ENCODE measurements at places on chromosomes 12 and 14. TPM values are rescaled to one million over a fixed set of nuclear protein-coding genes. Genes with fewer than 3 reads are reported as not detected.

- peaks cover 12% of the 10 kb centered on the region for H3K36me3 ChIP-seq
- DNase-seq: no peak
- H3K27ac ChIP-seq: peak overlapping the region; percentile 98
Observed at GRCh38 chr12:79935624-79936345, 888 bp upstream of the PPP1R12A start.

DNA sequence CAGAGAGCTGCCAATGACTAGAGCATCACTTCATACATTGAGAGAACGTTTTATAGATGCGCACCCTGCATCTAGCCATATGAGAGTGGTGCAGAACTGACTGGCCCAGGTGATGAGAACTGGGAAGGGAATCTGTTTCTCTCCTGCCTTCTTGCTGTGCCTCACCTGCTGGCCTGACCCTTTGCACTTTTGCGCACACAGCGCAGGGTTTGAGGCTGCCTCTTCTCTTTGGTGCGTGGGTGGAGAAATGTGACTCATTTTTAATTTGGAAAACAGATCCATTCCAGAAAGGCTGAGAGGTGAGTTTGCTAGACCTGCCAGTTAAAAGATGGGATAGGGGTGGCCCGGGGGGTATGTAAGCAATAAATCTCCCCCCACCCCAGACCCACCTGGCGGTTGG is 453 bp upstream of the ESRRB start:
- no peak overlapping the region for H3K4me3 ChIP-seq
- no peak for DNase-seq
- no peaks in the 10 kb centered on the region for H3K36me3 ChIP-seq

Gene TCL1A
- not detected for total RNA-seq

DNA sequence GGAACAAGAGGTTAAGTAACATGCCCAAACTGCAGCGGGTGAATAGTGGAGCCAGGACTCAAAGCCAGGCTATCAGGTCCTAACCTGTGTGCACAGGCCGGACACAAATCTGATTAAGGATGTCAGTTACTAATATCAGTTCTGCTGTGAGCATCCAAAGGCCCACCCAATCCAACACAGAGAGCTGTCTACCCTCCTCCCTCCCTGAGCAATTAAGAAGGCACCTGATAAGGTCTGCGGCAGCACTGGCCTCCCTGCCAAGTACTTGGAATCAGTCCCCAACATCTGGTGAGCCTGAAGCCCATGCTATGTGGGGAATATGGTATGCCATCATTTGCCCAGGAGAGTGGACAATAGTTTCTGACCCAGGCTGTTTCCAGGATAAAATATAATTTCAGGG is 3.9 kb downstream of the HEBP1 start:
- peaks cover 18% of the 10 kb centered on the region for H3K36me3 ChIP-seq
- H3K4me3 ChIP-seq: no peak overlapping the region
- H3K27me3 ChIP-seq: peaks cover 7% of the 10 kb centered on the region
- DNase-seq: no peak

DNA sequence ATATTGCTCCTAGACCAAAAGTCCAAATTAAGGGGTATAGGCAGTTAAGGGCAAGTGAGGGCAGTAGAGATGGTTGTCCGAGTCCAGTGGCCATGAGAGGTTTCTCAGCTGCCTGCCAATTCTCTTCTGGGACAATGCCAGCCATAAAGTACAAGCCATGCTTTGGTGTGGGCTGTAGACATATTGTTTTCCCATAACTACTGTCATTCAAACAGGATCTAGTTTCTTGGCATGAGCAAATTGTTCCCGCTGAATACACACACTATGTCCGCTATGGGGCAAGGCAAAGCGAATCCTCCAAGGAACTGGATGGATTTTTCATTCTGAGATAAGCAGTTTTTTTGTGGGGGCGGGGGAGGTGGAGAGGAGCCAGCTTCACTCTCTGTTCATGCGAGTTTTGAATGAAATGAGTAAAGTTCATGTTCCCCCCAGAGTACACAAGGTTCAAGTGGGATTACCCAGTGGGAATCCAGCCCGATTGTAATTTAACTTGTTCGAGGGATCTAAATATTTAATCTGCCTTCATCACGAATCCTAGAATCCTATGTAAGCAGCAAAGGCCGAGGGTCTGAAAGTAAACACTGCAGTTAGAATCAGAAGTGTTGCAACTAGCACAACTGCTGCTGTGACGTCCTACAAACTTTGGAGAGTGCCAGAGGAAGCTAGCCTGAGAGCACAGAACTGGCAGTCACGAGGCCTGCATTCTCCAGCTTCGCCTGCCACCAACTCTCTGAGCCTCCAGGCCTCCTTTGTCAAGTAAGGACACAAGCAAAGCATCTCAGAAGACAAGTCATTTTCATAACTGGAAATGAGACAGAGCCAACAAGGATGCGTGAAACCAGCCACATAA is 137.0 kb downstream of the CRADD start:
- no peaks in the 10 kb centered on the region for H3K36me3 ChIP-seq
- H3K4me1 ChIP-seq: peaks cover 4% of the 10 kb centered on the region
- DNase-seq: no peak
- H3K4me3 ChIP-seq: no peak overlapping the region

- H3K4me1 ChIP-seq: peaks cover 22% of the 10 kb centered on the region
- peaks cover 12% of the 10 kb centered on the region for H3K36me3 ChIP-seq
- H3K27me3 ChIP-seq: peaks cover 5% of the 10 kb centered on the region
- peak overlapping the region; percentile 80 for H3K27ac ChIP-seq
Observed at GRCh38 chr14:89399594-89400068, 17.4 kb downstream of the FOXN3 start.

- peaks cover 37% of the 10 kb centered on the region for H3K4me1 ChIP-seq
- no peaks in the 10 kb centered on the region for H3K36me3 ChIP-seq
- H3K4me3 ChIP-seq: peak overlapping the region; percentile 88
- H3K27ac ChIP-seq: no peak overlapping the region
Observed at GRCh38 chr12:53097207-53097563, 282 bp upstream of the IGFBP6 start.

- H3K4me3 ChIP-seq: no peak overlapping the region
- H3K27ac ChIP-seq: no peak overlapping the region
- H3K27me3 ChIP-seq: peaks cover 4% of the 10 kb centered on the region
- H3K4me1 ChIP-seq: no peaks in the 10 kb centered on the region
- no peak for DNase-seq
Observed at GRCh38 chr14:94539181-94539580, 22.1 kb upstream of the SERPINA4 start.

DNA sequence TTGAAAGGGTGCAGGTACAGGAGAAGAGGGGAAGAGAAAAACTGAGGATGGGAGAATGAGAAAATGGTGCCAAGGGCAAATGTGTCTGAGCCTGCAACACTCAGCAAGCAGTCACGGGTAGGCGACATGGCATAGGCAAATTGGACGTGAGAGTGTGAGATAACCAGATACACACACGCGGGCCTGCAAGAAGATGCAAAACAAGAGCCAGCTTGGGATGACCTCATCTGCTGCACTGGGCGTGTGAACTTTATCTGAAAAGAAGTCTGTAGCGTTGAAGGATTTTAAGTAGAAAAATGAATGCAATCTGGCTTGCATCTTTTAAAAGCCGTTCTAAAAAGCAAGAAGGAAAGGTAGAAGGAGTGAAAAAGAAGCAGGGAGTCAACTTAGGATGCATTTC is 160.4 kb downstream of the NTF3 start:
- H3K4me3 ChIP-seq: no peak overlapping the region
- H3K27me3 ChIP-seq: no peaks in the 10 kb centered on the region
- H3K4me1 ChIP-seq: peaks cover 7% of the 10 kb centered on the region
- DNase-seq: no peak
- no peaks in the 10 kb centered on the region for H3K36me3 ChIP-seq

DNA sequence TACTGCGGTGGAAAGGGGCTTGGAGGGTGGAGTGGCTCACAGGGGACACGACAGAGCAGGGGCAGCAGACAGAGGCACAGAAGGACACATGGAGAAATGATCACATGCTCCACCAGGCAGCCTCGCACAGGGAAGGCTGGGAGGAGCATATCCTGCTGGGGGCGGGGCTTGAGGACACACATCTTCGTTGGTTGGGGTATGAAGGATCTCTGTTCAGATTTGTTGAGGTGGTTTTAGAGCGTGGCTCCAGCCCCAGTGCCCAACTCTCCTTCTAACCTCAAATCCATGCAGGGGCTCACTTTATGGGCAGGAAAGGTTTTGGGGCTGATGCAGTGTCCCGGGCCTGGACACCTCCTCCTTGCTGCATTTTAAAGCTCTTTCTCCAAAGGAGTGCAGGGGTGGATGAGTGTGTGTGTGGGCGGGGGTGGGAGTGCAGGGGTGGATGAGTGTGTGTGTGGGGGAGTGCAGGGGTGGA is 733 bp upstream of the P3H3 start:
- H3K36me3 ChIP-seq: peaks cover 22% of the 10 kb centered on the region
- peak overlapping the region; percentile 86 for H3K4me3 ChIP-seq

Gene FOXN4
- not detected for total RNA-seq

DNA sequence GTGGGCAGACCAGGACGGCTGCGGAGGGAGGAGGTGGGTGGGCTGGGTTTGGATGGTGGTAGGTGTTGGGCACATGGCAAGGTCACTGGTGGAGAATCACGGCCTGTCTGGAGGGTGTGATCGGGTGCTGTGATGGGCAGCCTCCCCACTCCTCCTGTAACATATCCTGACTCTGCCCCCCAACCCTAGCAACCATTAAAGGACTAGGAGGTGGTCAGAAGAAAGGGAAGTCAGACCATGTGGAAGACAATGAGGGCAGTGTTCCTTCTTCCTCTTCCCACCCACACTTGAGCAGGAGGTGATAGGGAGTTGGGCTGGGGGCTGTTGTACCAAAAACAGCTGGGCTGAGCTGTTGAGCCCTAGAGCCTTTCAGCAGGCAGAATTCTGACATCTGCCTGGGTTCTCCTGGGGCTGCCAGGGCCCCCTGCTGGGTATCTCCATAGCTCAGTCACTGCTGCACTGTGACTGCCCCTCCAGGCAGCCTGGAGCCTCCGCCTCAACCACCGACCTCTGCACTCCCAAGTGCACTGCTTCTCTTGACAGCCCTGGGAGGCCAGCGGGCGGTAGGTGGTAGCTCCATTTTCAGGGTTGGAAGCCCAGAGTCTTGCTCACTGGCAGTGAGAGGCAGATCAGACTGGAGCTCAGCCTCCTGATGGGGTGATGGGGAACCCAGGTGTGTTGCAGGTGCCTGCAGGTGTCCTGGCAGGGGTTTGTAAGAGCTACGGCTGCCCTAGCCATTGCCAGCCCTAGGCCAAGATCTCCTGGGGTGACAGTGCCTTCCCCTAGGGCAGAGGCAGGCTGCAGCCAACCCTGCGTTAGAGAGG is 15.4 kb downstream of the VASH1 start:
- H3K4me3 ChIP-seq: peak overlapping the region; percentile 65
- H3K36me3 ChIP-seq: peaks cover 29% of the 10 kb centered on the region
- peak overlapping the region; percentile 57 for H3K27ac ChIP-seq
- DNase-seq: no peak
- H3K4me1 ChIP-seq: peaks cover 61% of the 10 kb centered on the region
- peaks cover 30% of the 10 kb centered on the region for H3K27me3 ChIP-seq

GRCh38 chr12:25404955-25405354 is 148.1 kb downstream of the LMNTD1 start:
- no peak overlapping the region for H3K4me3 ChIP-seq
- H3K4me1 ChIP-seq: no peaks in the 10 kb centered on the region
- H3K27me3 ChIP-seq: peaks cover 2% of the 10 kb centered on the region
- no peaks in the 10 kb centered on the region for H3K36me3 ChIP-seq
- no peak overlapping the region for H3K27ac ChIP-seq

Gene NKX2-8
- total RNA-seq: not detected

DNA sequence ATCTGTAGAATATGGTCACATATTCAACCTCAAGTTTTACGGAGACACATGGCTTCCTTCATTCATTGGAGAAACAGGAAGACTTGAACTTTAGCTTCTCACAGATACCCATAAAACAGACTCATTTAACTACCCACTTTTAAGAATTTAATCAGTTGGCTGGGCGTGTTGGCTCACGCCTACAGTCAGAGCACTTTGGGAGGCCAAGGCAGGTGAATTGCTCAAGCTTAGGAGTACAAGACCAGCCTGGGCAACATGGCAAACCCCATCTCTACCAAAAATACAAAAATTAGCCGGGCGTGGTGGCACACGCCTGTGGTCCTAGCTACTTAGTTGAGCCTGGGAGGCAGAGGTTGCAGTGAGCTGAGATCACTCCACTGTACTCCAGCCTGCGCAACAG is 64.7 kb upstream of the STAC3 start:
- H3K27ac ChIP-seq: no peak overlapping the region
- no peak overlapping the region for H3K4me3 ChIP-seq

Gene WNT1
- total RNA-seq: not detected

- H3K27ac ChIP-seq: no peak overlapping the region
- H3K4me1 ChIP-seq: no peaks in the 10 kb centered on the region
- H3K4me3 ChIP-seq: no peak overlapping the region
Observed at GRCh38 chr14:96225745-96226151, 21.1 kb downstream of the BDKRB2 start.

All from endothelial cell (in vitro differentiated cells).